ENCODE measurements at places on chromosomes 11 and 22.
A peak's percentile ranks its signal among the peaks of the same experiment; 100 is the strongest.

DNA sequence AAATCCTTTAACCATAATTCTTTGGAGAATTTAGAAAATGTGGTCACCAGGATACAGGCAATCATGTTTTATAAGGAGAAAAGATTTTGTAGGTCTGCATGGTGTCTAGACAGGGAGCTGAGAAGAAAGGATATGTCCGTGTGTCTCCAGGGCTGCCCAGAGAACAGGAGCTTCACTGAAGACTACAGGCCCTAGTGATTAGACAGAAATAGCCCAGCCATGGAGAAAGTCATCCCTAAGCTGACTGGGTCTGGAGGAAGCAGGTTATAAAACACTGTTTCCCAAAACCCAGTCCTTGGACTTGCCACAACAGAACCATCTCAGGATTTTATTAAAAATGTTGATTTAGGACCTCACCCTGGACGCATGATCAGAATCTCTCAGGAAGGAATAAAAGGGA is 84.4 kb downstream of the GALNT18 start:
- DNase-seq: no peak

DNA sequence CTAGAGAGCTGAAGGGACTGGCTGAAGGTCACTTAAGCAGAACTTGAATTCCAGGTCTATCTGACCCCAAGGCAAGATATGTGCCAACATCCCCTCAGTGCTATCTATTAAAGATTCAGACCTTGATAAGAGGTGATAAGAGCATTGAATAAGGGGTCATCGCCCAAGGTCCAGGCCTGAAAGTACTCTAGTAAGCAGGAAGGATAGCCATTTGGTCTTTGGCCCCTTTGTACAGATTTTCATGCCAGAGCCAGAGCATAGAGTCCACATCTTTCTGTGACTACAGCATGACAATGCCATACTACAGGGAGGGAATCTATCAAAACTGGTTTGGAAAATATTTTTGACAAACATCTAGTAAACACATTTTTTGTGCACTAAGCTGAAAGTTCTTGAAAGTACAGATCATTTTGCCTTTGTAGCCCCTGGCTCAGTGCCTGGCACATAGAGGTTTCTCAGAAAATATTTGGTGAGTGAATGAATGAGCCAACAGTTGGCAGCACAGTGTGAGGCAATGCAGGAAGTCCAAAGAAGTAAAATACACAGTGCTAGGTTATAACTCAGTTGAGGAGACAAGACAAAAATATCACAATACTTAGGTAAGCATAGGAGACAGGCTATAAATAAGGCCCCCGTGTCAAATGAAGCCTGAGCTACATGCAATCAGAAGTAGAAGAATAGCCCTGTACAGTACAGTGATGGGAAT is 15.1 kb upstream of the RRAS2 start:
- DNase-seq: no peak

DNA sequence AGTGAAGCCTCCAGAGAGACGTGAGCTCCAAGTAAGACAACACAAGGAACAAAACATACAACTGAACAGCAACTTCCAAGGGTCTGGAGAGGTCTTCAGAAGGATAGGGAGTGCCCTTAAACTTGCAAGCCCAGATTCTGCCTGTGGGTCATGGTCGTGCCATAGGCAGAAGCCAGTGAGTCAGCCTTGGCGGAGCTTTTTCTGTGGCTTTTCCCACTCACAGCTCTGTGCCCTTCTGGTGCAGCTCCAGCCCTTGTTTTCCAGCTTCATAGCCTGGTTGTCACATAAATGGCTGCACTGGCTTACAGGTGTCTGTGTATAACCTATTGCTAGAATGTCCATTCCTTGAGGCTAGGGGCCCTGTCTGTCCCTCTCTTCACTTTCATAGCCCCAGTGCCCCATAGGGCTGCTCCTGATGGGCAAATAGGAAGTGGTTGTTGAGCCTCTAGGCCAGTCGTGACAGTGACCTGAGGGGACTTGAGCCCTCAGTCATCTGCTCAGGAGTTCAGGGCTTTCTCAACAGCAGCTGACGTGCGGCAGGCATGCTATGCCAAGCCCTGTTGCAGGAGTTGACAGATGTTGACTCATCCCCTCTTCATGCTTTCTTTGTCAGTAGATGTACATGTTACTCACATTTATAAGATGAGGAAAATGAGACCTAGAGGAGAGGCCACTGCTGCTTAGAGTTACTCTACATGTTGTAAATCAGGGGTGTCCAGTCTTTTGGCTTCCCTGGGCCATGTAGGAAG is 7.4 kb downstream of the MED15 start:
- DNase-seq: no peak

DNA sequence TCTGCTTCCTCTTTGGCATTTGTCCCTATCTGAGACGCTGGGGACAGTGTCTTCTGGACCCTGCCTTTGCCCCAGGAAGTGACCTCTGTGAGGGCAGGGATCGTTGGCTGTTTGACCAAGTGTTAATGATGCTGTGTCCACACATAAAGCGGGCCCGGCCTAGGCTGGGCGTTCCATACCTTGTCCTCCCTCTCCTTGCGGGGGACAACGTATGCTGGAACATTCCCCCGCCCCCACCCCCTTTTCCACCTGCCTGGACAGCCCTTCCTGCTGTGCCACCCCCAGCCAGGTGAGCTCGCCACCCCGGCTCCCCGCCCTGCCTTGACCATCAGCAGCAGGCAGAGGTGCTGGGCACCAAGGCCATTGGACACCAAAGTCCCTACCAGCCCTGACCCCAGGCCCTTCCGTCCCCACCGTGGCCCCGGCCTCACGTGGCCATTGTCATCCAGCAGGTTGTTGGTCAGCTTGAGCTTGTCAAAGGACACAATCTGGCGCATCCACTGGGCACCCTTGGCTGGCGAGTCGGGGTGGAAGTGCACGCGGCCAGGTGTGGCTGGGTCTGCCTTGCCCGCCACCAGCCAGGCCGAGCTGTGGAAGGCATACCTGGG is 4.1 kb upstream of the NUDT8 start:
- no peak for DNase-seq

DNA sequence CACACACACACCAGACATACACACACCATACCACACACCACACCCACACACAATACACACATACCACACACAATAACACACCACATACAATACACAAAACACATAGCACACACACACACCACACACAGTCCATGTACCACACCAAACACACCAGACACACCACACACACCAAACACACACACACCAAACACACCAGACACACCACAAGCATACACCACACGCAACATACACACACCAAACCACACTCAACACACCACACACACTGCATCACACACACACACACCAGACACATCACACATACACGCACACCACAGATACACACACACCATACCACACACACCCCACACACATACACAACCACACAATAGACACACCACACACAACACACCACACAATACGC is 54.8 kb downstream of the IGSF9B start:
- no peak for DNase-seq

- no peak for DNase-seq
Measured at GRCh38 chr11:21180182-21180581, 510.8 kb downstream of the NELL1 start.

DNA sequence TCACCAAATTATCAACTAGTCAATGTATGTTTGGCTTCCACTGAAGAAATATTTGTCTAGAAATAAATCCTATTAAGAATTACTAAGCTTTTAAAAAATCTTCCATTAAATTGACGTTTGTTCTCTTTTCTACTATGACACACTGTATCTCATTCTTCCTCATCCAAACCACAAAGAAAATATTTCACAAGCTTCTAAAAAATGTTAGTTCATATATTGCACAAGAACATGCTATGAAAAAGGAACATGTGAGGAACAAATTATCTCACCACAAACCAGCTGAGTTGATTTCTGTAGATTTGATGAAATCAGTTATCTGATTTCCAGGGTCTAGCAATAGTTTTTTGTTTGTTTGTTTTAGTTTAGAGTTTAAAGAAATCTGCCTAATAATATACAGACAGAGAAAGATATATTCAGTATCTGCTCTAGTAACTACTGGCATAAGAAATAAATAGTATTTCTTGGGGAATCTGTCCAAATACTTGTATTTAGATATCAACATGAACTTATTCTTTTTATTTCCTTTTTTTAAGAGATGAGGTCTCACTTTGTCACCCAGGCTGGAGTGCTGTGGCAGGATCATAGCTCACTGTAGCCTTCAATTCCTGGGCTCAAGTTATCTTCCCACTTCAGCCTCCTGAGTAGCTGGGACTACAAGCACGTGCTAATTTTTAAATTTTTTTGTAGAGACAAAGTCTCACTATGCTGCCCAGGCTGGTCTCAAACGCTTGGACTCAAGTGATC is 161.7 kb downstream of the ATG16L2 start:
- DNase-seq: no peak

GRCh38 chr11:45017329-45017728 is 66.6 kb upstream of the TP53I11 start:
- DNase-seq: no peak

- no peak for DNase-seq
Measured at GRCh38 chr11:14969901-14970323, 2.2 kb downstream of the CALCA start.

GRCh38 chr11:68506908-68507307 is 46.4 kb downstream of the PPP6R3 start:
- DNase-seq: no peak

DNA sequence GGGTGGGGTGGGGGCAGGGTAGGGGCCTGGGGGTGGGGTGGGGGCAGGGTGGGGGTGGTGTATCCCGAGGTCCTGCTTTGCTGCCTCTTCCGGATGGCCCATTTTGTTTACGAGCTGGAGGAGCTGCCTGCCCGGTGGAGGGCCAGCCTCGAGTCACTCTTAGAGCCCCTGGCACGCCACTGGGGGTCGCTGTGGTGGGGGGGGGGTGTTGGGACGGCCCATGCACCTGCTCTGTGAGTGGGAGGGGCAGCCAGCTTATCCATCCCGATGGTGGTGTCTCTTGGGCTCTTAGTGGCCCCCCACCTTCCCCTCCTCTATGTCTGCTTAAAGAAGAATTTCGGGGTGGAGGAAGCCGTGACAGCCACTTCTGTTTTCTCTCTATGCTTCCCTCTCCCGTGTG is 24.6 kb downstream of the MRGPRD start:
- peak; percentile 44 for DNase-seq

GRCh38 chr11:90997241-90997640 is 774.4 kb upstream of the CHORDC1 start:
- DNase-seq: no peak

- no peak for DNase-seq
Measured at GRCh38 chr11:133936592-133936991, 20.2 kb downstream of the IGSF9B start.

DNA sequence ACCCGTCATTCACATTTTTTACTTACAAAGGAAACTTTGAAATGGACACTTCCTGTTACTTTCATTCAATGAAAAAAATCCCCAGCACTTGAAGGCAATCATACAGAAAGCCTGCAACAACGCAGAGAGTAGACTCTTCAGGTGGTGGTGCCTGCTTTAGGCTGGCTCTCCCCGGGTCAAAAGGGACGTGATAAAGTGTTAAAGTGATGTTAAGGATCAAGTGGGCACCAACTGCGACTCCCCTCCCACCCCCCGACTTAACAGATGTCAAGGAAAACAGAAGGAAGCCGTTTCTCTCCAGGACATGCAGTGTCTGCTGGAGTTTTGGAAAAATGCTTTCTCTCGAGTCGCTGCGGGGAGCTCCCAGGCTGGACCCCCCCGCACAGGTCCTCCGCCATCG is 414 bp upstream of the PNPLA3 start:
- DNase-seq: no peak

DNA sequence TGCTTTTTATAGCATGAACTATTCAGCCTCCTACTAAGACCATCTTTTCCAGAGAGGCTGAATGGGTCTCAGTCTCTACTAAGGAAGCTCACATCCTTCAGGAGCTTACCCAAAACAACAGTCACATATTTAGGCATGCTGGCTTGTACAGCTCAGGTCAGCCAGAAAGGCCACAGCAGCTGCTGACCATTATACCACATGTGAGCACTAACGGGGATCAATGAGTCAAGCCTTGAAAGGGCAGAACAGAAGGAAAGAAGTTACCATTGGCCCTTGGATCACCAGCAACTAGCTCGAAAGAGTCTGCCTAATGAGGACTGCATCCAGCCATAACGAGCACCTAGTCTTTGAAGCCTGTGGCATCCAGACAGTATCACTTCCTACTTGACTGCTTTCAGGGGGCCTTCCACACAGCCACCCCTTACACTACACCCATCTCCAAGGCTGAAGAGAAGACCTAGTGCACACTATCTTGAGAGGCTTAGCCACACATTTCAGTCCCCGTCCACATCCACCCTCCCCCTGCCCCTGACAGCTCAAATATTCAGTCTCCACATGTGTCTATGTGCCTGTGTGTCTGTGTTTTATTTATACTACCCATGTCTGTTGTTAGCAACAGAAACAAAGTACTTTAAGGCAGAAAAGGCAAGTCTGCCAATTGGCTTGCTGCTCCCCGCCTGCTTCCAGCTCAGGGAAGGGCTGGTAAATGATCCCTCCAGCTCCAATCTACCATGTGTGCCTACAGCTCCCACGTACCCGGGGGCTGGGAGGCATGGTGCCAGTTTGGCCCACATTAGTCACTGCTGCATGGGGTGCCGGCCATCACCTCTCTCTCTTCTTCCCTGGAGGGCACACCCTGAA is 95.5 kb downstream of the RPL27A start:
- DNase-seq: no peak

DNA sequence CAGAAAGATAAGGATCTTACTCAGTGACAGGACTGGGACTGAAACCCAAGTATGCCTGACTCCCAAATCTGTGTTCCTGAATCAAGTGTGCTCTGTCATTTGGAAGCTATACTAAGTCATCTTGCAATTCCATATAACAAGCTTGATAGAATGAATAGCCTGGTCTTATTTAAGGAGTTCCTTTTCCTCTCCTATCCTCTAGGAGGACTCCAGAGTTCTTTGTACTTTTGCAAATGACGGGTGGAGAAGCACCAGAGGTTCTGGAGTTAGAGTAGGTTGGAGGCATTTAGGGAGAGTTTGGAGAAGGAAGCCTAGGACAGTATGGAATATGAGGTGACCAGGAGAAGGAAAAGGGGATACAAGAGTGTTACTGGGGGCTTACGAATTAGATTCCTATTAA is 92.9 kb upstream of the RCN1 start:
- DNase-seq: no peak

DNA sequence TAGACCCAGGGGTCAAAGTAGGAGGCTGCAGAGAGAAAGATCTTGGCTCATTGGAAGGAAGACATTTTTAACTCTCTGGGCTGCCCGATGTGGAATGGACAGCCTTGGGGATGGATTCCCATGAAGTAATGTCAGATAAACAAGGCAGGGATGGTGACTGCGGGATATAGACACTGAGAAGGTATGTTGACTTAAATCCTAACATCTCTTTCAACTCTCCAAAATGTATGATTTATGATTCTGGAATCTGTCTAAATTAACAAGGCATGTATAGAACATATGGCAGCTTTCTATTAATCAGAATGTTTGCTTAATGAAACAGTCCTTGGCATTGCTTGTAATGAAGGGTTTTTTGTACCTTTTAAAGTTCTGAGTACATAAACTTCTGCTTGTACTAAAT is 56.1 kb upstream of the VSTM5 start:
- DNase-seq: no peak

DNA sequence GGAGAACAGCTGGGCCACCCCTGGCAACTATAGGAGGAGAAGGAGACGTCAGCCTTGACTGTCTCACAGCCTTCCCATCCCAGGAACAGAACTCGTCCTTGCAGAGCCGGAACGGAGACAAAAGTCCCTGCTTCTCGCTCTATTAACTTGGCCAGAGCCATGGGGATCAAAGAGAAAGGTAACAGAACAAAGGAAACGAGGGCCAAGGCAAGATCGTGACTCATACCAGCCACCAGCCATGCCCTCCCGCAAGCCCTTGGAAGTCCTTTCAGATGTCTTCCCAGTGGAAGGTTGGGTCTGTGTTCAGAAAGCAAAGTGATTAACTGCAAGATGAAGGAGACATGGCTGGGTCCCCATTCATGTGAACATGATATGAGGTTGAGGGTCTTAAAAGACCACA is 64.7 kb downstream of the PDE2A start:
- DNase-seq: peak; percentile 69
